ENCODE measurements at places on chromosomes 3 and 15.

DNA sequence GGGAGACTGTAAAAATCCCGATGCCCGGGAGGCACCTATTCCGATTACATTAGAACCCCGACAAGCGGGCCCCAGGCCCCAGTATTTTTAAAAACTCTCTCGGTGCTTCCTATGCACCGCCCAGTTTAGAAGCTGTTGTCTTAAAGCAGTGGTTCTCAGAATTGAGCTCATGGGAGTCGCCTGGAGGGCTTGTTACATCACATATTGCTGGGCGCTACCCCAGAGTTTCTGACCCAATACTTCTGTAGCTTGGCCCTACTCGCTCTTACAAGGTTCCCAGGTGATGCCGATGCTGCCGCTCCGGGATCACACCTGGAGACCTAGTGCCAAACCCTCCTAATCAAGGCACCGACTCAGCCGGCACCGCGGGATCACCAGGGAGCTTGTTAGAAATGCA, 35.2 kb downstream of the CPN2 start:
- no peak for DNase-seq

- no peak for DNase-seq
These were observed 333.3 kb upstream of the TPM1 start for GRCh38 chr15:62709261-62709660.

DNA sequence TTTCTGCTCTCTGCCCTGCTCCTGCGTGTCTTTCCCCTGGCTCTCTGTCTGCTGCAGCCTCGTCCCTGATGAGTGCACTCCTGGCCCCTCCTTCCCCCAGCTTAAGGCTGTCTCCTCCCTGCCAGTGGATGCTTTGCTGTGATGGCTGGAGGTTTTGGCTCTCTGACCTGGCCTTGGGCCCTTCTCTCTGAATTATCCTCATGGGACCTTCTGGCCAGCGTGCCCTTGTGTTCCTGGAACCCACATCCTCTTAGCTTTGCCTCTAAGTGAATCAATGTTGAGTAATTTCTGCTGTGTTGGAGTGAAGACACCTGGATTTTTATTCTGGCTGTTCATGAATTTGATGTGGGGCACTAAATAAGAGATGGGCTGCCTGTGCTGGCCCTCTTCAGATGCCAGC, 9.8 kb upstream of the TNFAIP8L3 start:
- DNase-seq = no peak

DNA sequence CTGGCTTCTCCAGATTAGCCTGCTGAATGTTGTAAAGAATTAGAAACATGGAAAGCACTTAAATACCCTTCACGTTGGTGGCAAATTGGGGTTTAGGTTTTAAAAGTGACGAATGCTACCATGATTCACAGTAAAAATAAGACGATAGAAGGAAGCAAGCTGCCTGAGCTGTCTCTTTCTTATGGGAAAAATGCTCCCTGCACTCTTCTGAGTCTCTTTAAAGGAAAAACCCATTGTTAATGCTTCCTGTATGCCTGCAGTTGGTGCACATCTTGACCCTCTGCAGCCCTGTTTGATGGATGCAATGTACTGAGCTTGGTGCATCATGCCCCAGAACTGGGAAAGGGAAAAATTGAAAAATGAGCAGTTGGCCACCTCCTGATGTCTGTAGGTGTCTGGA, 258.6 kb upstream of the RASGRP1 start:
- DNase-seq = no peak

GRCh38 chr3:183880121-183880520, 4.6 kb downstream of the PARL start:
- DNase-seq = no peak

GRCh38 chr3:71152892-71153265, 430.6 kb downstream of the FOXP1 start:
- DNase-seq = no peak

- no peak for DNase-seq
These were observed 67.0 kb upstream of the SEC61A1 start for GRCh38 chr3:127985216-127985615.

DNA sequence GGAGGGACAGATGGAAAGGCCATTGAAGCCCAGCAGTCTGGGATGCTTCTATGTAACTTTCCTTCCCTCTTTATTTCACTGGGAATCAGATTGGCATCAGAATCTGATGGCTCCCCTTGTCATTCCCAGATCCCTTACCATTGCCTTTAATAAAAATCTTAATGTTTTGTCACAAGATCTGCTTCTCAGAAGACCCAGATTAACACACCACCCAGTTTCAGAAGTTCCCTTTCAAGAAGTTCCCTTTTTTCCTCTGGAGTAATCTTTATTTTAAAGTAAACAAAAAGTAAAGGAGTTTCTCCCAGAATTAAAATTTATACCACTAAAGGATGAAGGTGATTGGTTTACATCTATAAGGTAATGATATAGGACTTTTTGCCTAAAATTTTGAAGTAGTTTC, 76.4 kb downstream of the UBR1 start:
- no peak for DNase-seq

GRCh38 chr15:77688266-77688665, 55.6 kb upstream of the LINGO1 start:
- no peak for DNase-seq

GRCh38 chr3:184663756-184664155, 48.1 kb downstream of the MAGEF1 start:
- no peak for DNase-seq

- DNase-seq = no peak
These were observed 184.0 kb downstream of the MAGI1 start for GRCh38 chr3:65854606-65855304.
